ENCODE measurements at places on chromosomes 4 and X. TPM values are rescaled to one million over a fixed set of nuclear protein-coding genes. Genes with fewer than 3 reads are reported as not detected.

FAM184B gene
- not detected for polyA plus RNA-seq

DNA sequence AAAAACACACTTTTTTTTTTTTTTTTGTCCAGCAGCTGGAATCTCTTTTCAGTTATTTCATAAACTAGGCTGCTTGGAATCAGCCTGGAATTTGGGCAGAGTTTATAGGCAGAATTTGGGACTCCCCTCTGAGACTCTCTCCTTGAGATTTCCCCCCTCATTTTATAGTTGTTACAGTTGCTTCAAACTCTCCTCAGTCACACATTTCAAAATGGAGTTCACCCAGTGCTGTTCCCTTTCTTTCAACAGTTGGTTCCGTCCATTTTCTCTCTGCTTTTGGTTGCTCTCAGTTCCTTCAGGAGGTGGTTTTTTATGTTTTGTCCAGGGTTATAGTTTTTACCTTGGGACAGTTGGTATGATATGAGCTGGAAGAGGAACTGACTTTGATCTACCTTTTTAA is 27.5 kb downstream of the NSD2 start:
- no peak overlapping the region for H3K4me3 ChIP-seq
- peak overlapping the region; percentile 18 for H3K27ac ChIP-seq
- DNase-seq: no peak
- H3K36me3 ChIP-seq: no peaks in the 10 kb centered on the region

DNA sequence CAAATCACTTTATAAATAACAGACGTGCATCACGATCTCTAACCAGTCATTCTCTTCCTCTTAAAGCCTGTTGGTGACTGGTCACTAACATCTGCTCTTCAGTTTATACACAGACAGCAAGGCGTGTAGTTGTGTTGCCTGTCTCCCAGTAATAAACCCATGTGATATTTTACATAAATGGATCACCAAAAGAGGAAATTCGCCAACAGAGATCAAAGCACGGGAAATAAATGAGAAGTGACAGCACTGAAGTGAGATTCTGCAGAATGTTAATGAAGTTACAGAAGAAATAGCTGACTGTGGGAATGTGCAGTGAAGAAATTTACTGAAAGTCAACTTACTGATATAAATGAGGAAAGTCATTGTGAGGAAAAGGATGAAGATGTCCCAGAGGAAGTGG is 47.0 kb downstream of the AFF1 start:
- H3K4me3 ChIP-seq: no peak overlapping the region
- peaks cover 5% of the 10 kb centered on the region for H3K36me3 ChIP-seq
- peak; percentile 36 for DNase-seq
- peaks cover 58% of the 10 kb centered on the region for H3K4me1 ChIP-seq

ZNF630 gene
- 0.87 TPM for polyA plus RNA-seq

DNA sequence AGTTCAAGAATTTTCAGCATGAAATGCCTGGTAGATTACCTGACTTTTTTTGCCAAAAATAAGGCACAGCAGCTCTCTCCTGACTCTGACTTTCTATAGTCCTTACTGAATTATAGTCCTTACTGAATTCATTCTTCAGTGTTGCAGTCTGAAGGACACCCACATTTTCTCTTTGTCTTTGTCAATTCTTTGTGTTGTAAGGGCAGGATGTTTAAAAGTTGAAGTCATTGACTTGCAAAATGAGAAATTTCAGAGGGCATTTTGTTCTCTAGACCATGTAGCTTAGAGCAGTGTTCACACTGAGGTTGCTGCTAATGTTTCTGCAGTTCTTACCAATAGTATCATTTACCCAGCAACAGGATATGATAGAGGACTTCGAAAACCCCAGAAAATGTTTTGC is 168.0 kb downstream of the SOWAHB start:
- H3K4me1 ChIP-seq: no peaks in the 10 kb centered on the region
- DNase-seq: no peak
- H3K4me3 ChIP-seq: no peak overlapping the region
- peaks cover 5% of the 10 kb centered on the region for H3K27me3 ChIP-seq
- no peaks in the 10 kb centered on the region for H3K36me3 ChIP-seq
- no peak overlapping the region for H3K27ac ChIP-seq

DNA sequence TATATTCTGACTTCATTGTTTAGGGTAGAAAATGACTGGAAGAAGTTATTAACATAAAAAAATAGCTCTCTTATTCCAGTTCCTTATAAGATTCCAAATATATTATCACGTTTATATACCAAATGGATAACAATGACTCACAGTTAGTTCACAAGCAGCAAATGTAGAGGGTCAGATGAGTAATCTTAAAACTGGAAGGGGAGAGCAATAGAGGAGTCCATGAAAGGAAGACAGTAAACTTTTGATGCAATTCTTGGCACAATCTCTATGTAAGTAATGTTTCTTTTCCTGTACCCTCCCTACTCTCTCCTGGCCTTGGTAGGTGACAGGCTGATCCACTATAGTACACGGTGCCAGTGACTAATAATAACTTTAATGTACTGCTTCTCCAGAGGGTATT is 259.0 kb upstream of the TRPC5 start:
- H3K4me1 ChIP-seq: no peaks in the 10 kb centered on the region
- no peak for DNase-seq
- no peaks in the 10 kb centered on the region for H3K36me3 ChIP-seq
- H3K27ac ChIP-seq: no peak overlapping the region
- no peaks in the 10 kb centered on the region for H3K27me3 ChIP-seq
